Suprapubic skin (tissue), 4 donors: ENCODE measurements at places on chromosomes 16 and 17. TPM values are rescaled to one million over a fixed set of nuclear protein-coding genes. Genes with fewer than 3 reads are reported as not detected.

- H3K27ac ChIP-seq: no peak overlapping the region
Measured at GRCh38 chr17:38535886-38536285, 69.9 kb downstream of the SRCIN1 start.

- no peak overlapping the region for H3K4me3 ChIP-seq
- DNase-seq: no peak
- H3K27me3 ChIP-seq: no peaks in the 10 kb centered on the region
- no peak overlapping the region for H3K27ac ChIP-seq
- no peaks in the 10 kb centered on the region for H3K4me1 ChIP-seq
Measured at GRCh38 chr17:46742565-46743270, 75.8 kb downstream of the WNT3 start.

DNA sequence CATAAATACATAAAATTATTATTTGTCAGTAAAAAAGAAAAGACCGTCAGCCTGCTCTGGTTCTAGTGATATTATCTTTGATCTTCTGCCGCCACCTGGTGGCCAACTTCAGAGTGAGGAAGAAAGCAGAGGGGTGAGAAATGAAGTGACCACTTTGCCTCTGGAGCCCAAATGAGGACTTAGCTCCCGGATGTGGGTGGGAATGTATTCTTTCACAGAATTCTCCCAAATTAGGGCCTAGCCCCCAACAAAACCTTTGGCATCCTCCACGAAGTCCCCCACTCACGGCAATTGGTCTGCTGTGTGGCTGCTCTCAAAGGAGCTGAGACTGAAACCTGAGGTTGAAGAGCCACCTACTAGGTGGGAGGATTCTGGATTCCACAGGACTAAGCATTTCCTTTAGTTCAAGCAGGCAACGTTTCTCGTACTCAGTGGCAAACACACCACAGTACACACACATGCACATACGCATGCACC is 4.9 kb upstream of the ZNF267 start:
- peaks cover 17% of the 10 kb centered on the region for H3K4me1 ChIP-seq
- H3K27ac ChIP-seq: no peak overlapping the region
- peak; percentile 83 for DNase-seq
- H3K36me3 ChIP-seq: no peaks in the 10 kb centered on the region

- H3K36me3 ChIP-seq: no peaks in the 10 kb centered on the region
- H3K4me3 ChIP-seq: no peak overlapping the region
- no peak overlapping the region for H3K27ac ChIP-seq
- DNase-seq: peak; percentile 11
- no peaks in the 10 kb centered on the region for H3K27me3 ChIP-seq
Measured at GRCh38 chr17:45376171-45377005, 56.3 kb downstream of the ARHGAP27 start.

DNA sequence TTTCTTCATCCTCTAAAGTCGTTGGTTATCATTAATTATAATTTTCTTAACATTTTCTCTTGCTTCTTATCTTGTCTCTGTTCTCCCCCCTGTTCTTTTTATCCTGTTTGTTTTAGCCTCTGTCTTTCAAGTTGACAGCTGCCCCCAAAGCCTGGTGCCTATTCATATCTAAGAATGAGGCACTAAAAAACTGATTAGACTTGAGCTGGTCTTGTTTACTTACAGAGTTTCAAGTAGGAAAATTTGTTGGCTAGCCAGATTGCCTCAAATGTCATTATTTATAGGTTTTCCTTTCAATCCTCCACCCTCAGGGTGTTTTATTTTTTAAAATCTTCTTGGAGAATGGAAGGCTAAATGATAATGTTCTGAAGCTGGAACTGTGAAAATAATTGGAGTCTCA is 236.0 kb downstream of the UTP18 start:
- H3K4me3 ChIP-seq: no peak overlapping the region
- no peak for DNase-seq
- H3K4me1 ChIP-seq: no peaks in the 10 kb centered on the region
- H3K27me3 ChIP-seq: no peaks in the 10 kb centered on the region
- H3K27ac ChIP-seq: no peak overlapping the region

DNA sequence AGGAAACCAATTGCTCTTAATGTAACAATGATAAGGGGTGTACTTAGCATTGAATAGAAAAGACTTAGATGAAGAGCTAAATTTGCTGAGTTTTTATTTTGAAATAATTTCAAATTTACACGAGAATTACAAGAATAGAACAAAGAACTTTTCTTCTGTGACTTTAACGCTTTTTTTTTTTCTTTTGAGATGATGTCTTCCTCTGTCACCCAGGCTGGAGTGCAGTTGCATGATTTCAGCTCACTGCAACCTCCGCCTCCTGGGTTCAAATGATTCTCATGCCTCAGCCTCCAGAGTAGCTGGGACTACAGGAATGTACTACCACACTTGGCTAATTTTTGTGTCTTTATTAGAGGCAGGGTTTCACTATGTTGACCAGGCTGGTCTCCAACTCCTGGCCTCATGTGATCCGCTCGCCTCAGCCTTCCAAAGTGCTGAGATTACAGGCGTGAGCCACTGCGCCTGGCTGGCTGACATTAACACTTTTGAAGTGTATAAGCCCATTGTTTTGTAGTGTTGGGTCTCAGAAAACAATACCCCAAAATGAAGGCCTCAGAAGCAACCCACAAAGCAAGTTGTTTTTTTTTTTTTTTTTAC is 2.1 kb downstream of the TEN1 start:
- peak overlapping the region; percentile 99 for H3K27ac ChIP-seq
- DNase-seq: no peak
- peak overlapping the region; percentile 82 for H3K4me3 ChIP-seq
- no peaks in the 10 kb centered on the region for H3K36me3 ChIP-seq
- H3K4me1 ChIP-seq: peaks cover 84% of the 10 kb centered on the region
- H3K27me3 ChIP-seq: no peaks in the 10 kb centered on the region

- no peaks in the 10 kb centered on the region for H3K27me3 ChIP-seq
- no peak overlapping the region for H3K4me3 ChIP-seq
- peaks cover 68% of the 10 kb centered on the region for H3K36me3 ChIP-seq
- H3K4me1 ChIP-seq: peaks cover 5% of the 10 kb centered on the region
- no peak for DNase-seq
Measured at GRCh38 chr16:56824331-56824730, 40.7 kb upstream of the SLC12A3 start.

GRCh38 chr17:48335858-48336500 is 94.0 kb downstream of the SKAP1 start:
- no peaks in the 10 kb centered on the region for H3K4me1 ChIP-seq
- no peak for DNase-seq
- no peak overlapping the region for H3K27ac ChIP-seq
- H3K36me3 ChIP-seq: no peaks in the 10 kb centered on the region

DNA sequence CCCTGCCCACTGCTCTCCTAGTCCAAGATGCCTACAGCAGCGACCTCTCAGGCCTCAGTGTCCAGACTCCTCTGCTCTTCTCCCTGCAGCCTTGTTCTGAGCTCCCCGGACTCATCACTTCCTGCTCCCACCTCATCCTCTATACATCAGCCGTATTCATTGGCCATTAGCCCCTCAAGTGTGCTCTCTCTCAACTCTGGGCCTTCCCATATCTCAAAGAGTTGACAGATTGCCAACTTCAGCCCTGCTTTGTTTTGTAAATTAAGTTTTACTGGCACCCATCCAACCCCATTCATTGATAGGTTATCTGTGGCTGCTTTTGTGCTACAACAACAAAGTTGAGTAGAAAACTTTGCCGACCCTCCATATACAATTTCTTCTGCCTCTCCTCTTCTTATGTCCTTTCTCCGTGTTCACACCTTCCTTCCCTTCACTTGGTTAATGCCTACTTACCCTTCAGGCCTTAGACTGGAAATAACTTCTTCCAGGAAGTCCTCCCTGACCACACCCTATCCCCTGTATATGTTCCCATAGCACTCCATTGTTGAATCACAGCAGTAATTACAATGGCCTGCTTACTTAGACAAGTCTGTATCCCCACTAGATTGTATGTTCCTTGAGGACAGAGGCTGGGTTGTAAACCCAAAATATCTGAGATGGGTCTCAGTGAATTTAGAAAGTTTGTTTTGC is 63.4 kb upstream of the TANC2 start:
- H3K4me1 ChIP-seq: peaks cover 3% of the 10 kb centered on the region
- H3K27me3 ChIP-seq: no peaks in the 10 kb centered on the region
- no peak overlapping the region for H3K4me3 ChIP-seq
- no peak for DNase-seq

GRCh38 chr17:61065263-61065773 is 334.3 kb upstream of the TBX2 start:
- no peaks in the 10 kb centered on the region for H3K4me1 ChIP-seq
- DNase-seq: no peak
- H3K4me3 ChIP-seq: no peak overlapping the region
- H3K27ac ChIP-seq: no peak overlapping the region
- no peaks in the 10 kb centered on the region for H3K27me3 ChIP-seq

DNA sequence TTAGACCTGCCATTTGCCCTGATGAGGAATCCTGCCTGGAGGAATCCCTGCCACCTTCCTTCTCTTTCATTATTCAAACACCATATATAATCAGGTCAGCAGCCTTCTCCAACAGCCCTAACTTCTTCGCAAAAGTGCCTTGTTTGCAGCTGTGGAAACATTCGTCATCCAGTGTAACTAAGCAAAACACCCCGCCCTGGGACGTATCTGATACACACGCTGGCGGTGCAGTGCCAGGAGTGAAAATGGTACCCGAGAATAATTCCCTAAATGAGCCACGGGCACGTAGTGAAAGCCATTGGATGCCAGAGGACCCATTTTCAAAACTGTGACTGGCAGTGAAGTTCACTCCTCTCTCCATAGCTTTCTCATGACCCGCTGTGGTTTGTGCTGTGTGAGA is 73.7 kb downstream of the IRX3 start:
- peak overlapping the region; percentile 54 for H3K27ac ChIP-seq
- H3K36me3 ChIP-seq: no peaks in the 10 kb centered on the region
- DNase-seq: peak; percentile 22

- peaks cover 22% of the 10 kb centered on the region for H3K36me3 ChIP-seq
- no peak overlapping the region for H3K4me3 ChIP-seq
- peaks cover 74% of the 10 kb centered on the region for H3K4me1 ChIP-seq
- DNase-seq: no peak
Measured at GRCh38 chr17:81867991-81868673, 3.0 kb downstream of the ARHGDIA start.

DNA sequence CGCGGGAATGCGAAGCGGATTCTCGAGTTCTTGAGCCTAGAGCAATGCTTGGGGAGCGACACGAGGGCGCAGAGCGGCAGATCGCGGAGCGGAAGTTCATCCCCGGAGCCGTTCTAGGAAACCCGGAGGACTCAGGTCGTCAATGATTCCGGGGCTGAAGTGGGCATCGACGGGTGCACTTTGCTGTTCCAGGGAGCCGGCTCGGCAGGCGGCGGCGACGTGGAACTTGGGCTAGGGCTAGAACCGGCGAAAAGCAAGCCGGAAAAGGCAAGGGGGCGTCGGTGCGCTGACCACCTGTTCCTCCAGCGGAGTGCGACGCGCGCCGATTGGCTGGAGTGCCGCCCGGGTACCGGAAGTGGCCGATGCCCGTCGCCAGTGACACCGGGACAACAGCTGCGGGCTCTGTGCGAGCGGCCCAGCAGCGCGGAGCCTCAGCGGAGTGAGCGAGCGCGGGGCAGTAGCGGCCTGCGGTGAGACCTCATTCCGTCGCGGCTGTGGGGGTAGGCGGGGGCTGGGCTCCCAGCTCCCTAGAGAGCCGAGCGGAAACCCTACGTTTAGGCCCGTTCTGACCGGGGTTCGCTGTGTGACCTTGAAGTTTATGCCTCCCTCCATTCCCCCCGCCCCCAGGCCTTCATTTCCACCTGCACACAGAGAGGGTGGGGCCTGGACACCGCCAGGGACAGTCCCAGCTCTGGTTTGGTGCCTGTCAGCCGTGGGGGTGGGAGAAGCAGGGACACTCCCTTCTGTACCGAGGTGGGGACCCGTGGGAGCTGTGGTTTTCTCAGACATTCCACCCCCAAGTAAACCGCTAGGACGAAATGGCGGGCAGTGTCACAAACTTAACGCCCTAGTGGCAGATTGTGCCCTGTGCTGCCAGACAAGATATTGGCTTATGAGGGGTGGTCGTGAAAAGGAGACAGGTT is at the start of gene ZFP3:
Gene ZFP3, plus strand, starts transcription at position 362 of the 923 bp plus-strand sequence. CDS start 13,038 bp downstream, outside the sequence.
- peaks cover 7% of the 10 kb centered on the region for H3K36me3 ChIP-seq
- H3K4me3 ChIP-seq: peak within 1 kb of the TSS; percentile 74

GRCh38 chr17:8953156-8953885 is 12.2 kb downstream of the PIK3R5 start:
- no peak overlapping the region for H3K4me3 ChIP-seq
- H3K36me3 ChIP-seq: no peaks in the 10 kb centered on the region
- H3K27me3 ChIP-seq: no peaks in the 10 kb centered on the region
- H3K27ac ChIP-seq: no peak overlapping the region
- DNase-seq: peak; percentile 16

DNA sequence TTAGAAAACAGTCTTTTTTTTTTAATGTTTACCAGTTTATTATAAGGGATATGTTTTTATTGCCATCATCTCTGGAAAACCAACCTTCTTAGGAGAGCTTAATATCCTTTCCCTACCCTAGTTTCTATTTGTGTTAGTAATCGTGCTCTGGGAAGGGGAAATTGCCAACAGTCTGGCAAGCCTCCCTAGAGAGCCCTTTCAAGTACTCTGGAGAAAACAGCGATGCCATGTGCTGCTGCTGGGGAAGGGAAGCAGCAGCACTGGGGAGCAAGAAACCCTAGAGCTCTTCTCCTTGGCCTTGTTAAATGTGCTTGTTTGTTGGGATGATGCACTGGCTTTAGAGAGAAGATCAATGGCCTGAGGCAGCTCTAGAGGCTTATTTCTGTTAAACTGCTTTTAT is 10.3 kb downstream of the RETREG3 start:
- no peak for DNase-seq
- no peak overlapping the region for H3K27ac ChIP-seq
- H3K4me1 ChIP-seq: peaks cover 8% of the 10 kb centered on the region
- no peaks in the 10 kb centered on the region for H3K27me3 ChIP-seq
- H3K36me3 ChIP-seq: peaks cover 2% of the 10 kb centered on the region
- no peak overlapping the region for H3K4me3 ChIP-seq

DNA sequence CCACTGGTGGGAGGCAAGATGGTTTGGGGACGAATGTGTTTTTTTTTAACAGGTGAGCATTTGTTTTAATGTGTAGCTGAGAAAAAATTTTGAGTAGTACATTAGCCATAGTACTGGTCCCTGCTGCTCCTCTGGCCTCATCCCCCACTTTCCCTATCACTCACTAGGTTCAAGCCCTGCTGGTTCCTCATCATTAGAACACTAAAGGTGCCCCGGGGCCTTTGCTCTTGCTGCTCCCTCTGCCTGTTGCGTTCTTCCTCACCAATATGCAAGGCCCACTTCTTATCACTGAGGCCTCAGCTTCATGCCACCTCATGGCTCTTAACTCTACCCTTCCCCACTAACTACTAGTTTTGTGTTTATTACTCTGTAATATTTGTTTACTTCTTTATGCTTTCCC is 74.5 kb downstream of the GNAO1 start:
- H3K4me3 ChIP-seq: no peak overlapping the region
- H3K27me3 ChIP-seq: no peaks in the 10 kb centered on the region
- peaks cover 3% of the 10 kb centered on the region for H3K4me1 ChIP-seq

GRCh38 chr17:58587713-58588117 is 73.3 kb upstream of the MTMR4 start:
- DNase-seq: peak; percentile 60
- H3K4me1 ChIP-seq: peaks cover 3% of the 10 kb centered on the region
- no peaks in the 10 kb centered on the region for H3K27me3 ChIP-seq
- no peaks in the 10 kb centered on the region for H3K36me3 ChIP-seq

NT5M gene
- total RNA-seq: 4.6 TPM

SSH2 gene
- total RNA-seq: 14.7 TPM
